ENCODE measurements at places on chromosomes 6 and 20. TPM values are rescaled to one million over a fixed set of nuclear protein-coding genes. Genes with fewer than 3 reads are reported as not detected.

DEF6 gene
- 1.3 TPM for polyA plus RNA-seq

SLC17A2 gene
- polyA plus RNA-seq = not detected

BLOC1S5 gene
- 11.0 TPM for polyA plus RNA-seq

MAPK13 gene
- 1.8 TPM for polyA plus RNA-seq

LY86 gene
- polyA plus RNA-seq = not detected

CAP2 gene
- 11.8 TPM for polyA plus RNA-seq

PGM3 gene
- 198 TPM for polyA plus RNA-seq

PRR18 gene
- polyA plus RNA-seq = not detected

DEFB124 gene
- not detected for polyA plus RNA-seq

DZANK1 gene
- polyA plus RNA-seq = 10.6 TPM

TPX2 gene
- 2.1 TPM for polyA plus RNA-seq

SLA2 gene
- not detected for polyA plus RNA-seq

METTL24 gene
- polyA plus RNA-seq = not detected

VSX1 gene
- not detected for polyA plus RNA-seq

CALHM5 gene
- polyA plus RNA-seq = not detected

SAMHD1 gene
- polyA plus RNA-seq = 19.7 TPM

TAGAP gene
- not detected for polyA plus RNA-seq

RSPO4 gene
- polyA plus RNA-seq = 0.19 TPM

RALY gene
- polyA plus RNA-seq = 228 TPM

SNX3 gene
- polyA plus RNA-seq = 135 TPM

GPR6 gene
- 7.3 TPM for polyA plus RNA-seq

GPLD1 gene
- polyA plus RNA-seq = 14.3 TPM

ACTL10 gene
- polyA plus RNA-seq = not detected

CALHM4 gene
- 0.66 TPM for polyA plus RNA-seq

CHRNA4 gene
- 6.8 TPM for polyA plus RNA-seq

RIPOR3 gene
- polyA plus RNA-seq = not detected

GLP1R gene
- not detected for polyA plus RNA-seq

Data from neural cell (in vitro differentiated cells).